M059J (cell line): ENCODE measurements at places on chromosomes 13 and 19. TPM values are rescaled to one million over a fixed set of nuclear protein-coding genes. Genes with fewer than 3 reads are reported as not detected.

Gene EEF1AKMT1
- total RNA-seq = 4.3 and 7.7 TPM in 2 replicates

Gene BBC3
- total RNA-seq = 1.9 and 5.0 TPM in 2 replicates

Gene NOVA2
- 0.10 TPM in 2 replicates for total RNA-seq

Gene ZMYM2
- 14.8 and 22.1 TPM in 2 replicates for total RNA-seq

Gene PRR19
- 0.30 and 2.1 TPM in 2 replicates for total RNA-seq

Gene LCP1
- total RNA-seq = 21.3 and 29.6 TPM in 2 replicates

Gene ATXN8OS
- not detected in 2 replicates for total RNA-seq

Gene SERPINE3
- total RNA-seq = not detected in 2 replicates

Gene FFAR1
- total RNA-seq = not detected in 2 replicates

Gene CARM1
- total RNA-seq = 16.5 and 24.1 TPM in 2 replicates

Gene ZNF429
- 5.1 and 6.6 TPM in 2 replicates for total RNA-seq

Gene LHFPL6
- total RNA-seq = 24.9 and 39.0 TPM in 2 replicates

Gene CCDC9
- 2.1 and 6.0 TPM in 2 replicates for total RNA-seq

Gene ATG4D
- total RNA-seq = 24.3 and 40.1 TPM in 2 replicates

Gene GAS6
- 43.7 and 99.1 TPM in 2 replicates for total RNA-seq

Gene COX6B1
- 635 and 1,532 TPM in 2 replicates for total RNA-seq

Gene MYPOP
- total RNA-seq = 1.0 and 4.7 TPM in 2 replicates

Gene CASP14
- total RNA-seq = not detected in 2 replicates

Gene S1PR5
- total RNA-seq = 10.3 and 11.9 TPM in 2 replicates

Gene RNF225
- total RNA-seq = not detected in 2 replicates

Gene CGB8
- total RNA-seq = 15.7 and 21.3 TPM in 2 replicates

Gene ZNF90
- 0.42 and 0.49 TPM in 2 replicates for total RNA-seq

Gene SLC1A5
- total RNA-seq = 89.0 and 173 TPM in 2 replicates

Gene CGB3
- 1.7 and 7.0 TPM in 2 replicates for total RNA-seq

Gene SIGLEC10
- not detected in 2 replicates for total RNA-seq

Gene PLK5
- total RNA-seq = not detected in 2 replicates

Gene CATSPERD
- total RNA-seq = not detected in 2 replicates

Gene FARP1
- 13.0 and 13.3 TPM in 2 replicates for total RNA-seq

Gene ADGRE2
- total RNA-seq = not detected in 2 replicates

Gene PET100
- total RNA-seq = 54.8 and 67.8 TPM in 2 replicates

Gene RUBCNL
- 0.22 and 0.54 TPM in 2 replicates for total RNA-seq

Gene GNA15
- total RNA-seq = not detected in 2 replicates

Gene ZNF443
- total RNA-seq = 2.2 and 5.7 TPM in 2 replicates

Gene C1QTNF9B
- total RNA-seq = not detected in 2 replicates

Gene ERF
- total RNA-seq = 34.6 and 42.1 TPM in 2 replicates

Gene SLC25A42
- total RNA-seq = 8.4 and 10.3 TPM in 2 replicates

Gene KLK12
- not detected in 2 replicates for total RNA-seq

Gene ZNF439
- 9.4 and 18.3 TPM in 2 replicates for total RNA-seq

Gene RTBDN
- 0.52 TPM in 1 of 2 replicates, not detected in the other for total RNA-seq

Gene ZNF701
- total RNA-seq = 5.2 and 13.4 TPM in 2 replicates

Gene PSG7
- 0.05 and 1.1 TPM in 2 replicates for total RNA-seq

Gene FXYD7
- total RNA-seq = not detected in 2 replicates

Gene ZNF418
- total RNA-seq = 6.6 and 7.0 TPM in 2 replicates

Gene ZNF541
- total RNA-seq = 0.27 TPM in 1 of 2 replicates, not detected in the other

Gene POLR1G
- total RNA-seq = 11.1 and 13.4 TPM in 2 replicates

Gene RNF113B
- not detected in 2 replicates for total RNA-seq

Gene CYP2A13
- total RNA-seq = not detected in 2 replicates

Gene ZNF85
- total RNA-seq = 21.0 and 21.9 TPM in 2 replicates

Gene MICU2
- total RNA-seq = 85.6 and 170 TPM in 2 replicates

Gene AP1M2
- 2.2 and 9.0 TPM in 2 replicates for total RNA-seq

Gene C19orf67
- not detected in 2 replicates for total RNA-seq

Gene PCDH9
- total RNA-seq = 0.05 TPM in 1 of 2 replicates, not detected in the other

Gene UGGT2
- 24.0 and 26.1 TPM in 2 replicates for total RNA-seq

Gene CPB2
- total RNA-seq = not detected in 2 replicates
